Stimulated activated CD8-positive, alpha-beta memory T cell treated with anti-CD3 and anti-CD28 coated beads, Interleukin-12 subunit alpha, Interleukin-12 subunit beta, amount 100 ng/mL, for 4 hours (primary cell): ENCODE measurements at places on chromosomes 2 and 18.

DNA sequence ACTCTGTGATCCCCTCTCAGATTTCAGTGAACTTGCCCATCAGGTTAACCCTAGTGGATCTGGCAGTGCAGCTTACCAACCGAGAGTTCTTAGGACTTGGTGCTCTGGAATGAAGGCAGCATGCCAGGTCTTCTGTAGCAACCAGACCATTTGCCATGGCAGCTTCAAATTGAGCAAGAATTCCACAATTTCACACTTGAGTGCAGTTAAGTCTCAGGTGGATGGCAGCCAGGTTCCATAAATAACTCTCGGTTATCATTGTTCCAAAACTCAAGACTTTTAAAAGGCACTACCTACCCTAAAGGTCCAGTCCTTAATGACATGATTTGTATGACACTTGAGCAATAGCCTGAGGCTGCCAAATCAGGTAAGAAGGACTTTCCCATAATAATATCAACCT is 48.1 kb downstream of the GALNT3 start:
- no peak for DNase-seq

- DNase-seq: no peak
These were observed 94.7 kb upstream of the L3MBTL4 start for GRCh38 chr18:6509417-6509816.

DNA sequence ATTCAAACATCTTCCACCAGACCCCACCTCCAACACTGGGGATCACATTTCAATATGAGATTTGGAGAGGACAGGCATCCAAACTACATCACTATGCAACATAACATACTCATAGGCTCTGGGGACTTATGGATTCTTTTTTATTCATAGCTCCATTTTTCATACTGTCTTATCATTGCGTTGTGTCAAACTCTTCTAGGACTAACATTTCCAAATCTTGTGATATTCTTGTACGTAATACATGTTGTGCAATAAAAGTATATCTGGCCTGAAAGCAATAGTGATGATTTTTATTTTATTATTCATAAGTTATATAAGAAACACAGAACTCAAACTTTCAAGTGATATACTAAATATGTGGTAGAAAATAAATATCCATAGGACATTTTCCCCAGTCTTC is 60.6 kb upstream of the ACTR3 start:
- no peak for DNase-seq

GRCh38 chr18:354003-354402 is 86.2 kb upstream of the THOC1 start:
- DNase-seq: no peak

- DNase-seq: no peak
These were observed 627.6 kb upstream of the PKDCC start for GRCh38 chr2:41420219-41420618.

DNA sequence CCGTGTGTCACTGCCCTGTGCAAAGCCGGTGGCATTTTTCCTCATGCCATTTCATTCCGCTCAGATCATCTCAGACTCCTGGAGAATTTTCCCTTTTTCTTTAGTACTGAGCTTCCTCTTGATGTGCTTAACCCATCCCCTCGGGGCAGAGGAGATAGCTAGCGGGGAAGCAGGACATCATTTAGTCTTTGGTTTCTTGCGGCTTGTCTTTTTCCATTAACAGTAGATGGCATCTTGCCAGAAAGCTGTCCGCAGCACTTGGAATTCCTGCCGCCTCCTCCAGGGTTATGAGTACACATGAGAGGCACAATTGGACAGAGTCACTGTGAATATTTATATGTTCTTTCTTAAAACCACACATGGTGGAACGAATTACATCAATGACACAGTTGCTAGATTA is 226.6 kb downstream of the ALPK2 start:
- DNase-seq: no peak

DNA sequence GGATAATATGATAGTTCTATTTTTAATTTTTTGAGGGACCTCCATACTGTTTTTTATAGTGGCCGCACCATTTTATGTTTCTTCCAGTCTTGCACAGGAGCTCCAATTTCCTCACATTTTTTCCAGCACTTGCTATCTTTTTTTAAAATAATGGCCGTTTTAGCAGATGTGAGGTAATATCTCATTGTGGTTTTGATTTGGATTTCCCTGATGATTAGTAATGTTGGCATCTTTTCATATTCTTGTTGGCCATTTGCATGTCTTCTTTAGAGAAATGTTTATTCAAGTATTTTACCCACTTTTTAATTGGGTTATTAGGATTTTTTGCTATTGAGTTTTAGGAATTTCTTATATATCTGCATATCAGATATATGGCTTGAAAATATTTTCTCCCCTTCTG is 29.9 kb upstream of the NAPG start:
- DNase-seq: no peak

GRCh38 chr18:30150586-30151250 is 891.8 kb downstream of the DSC3 start:
- DNase-seq: no peak

- DNase-seq: no peak
These were observed 4.1 kb upstream of the ITPRIPL1 start for GRCh38 chr2:96320728-96321622.

DNA sequence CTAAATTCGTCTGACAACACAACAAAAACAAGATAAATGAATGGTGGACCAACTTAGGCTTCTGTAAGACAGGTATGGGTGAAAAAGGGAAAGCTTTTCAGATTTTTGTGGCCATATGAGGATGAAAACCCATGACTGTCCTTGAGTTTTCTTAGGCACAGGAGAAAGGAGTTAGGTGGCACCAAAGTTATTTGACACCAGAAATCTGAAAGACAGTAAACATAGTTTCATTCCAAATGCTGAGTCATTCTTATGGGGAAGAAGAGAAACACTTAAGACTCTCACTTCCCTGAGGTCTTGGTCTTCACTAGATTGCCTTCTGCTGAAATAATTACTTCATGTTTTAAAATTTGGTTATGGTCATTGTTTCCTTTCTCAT is 5.2 kb upstream of the GPD2 start:
- no peak for DNase-seq

DNA sequence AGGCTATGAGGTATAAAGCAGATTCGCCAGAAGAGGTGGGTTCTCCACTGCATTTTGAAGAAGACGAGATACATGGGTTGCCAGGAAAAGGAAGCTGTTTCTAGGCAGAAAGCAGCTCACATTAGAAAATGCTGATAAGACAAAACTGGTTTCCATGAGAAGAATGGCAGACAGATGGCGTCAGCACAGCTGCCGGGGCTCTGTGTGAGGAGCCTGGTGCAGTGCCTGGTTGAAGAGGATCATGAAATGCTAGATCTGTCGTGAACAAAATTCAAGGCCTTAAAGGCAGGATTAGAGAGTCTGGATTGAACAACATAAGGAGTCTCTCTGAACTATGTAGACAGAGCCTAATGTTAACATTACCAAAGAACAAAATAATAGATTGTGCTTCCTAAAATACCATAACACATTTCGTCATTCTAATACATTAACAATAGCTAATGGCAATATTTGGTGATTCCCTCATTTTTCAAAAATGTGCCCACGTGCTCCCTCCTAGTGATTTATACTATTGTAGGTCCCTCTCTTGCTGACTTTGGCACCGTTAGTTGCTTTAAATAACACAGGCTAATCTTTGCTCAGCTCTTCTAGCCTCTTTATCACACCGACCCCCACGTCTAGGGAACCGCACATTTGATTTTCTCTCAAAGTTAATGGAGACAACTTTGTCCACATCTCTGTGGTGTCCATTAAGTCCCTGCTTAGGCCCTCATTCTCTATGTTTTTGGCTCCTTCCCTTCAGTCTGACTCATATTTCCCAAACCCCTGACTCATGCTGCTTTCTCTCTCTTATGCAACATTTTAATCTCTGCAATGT is 38.2 kb downstream of the EFEMP1 start:
- DNase-seq: no peak

DNA sequence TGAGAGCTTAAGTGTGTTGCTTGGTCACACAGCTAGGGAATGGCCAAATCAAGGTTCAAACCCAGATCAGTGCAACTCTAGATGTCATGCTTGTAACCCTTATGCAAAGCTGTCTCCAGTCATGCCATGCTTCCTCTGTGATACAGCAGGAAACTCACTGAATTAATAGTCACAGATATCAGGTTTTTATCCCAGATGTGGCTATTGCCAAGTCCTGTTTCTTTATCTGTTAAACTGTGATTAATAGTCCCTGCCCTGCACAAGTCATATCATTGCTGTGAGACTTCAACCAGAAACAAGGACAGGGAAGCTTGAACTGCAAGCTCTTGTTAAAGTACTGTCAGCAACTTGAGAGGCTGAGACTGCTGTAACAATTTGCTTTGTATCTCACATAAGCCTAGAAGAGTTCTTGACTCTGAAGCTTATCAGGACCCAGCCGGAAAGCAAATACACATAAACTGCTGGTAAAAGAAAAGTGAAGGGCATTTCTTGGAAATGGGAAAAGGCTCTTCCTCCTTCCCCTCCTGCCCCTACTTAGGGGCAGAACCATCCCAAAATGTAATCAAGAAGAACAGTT is 609.0 kb downstream of the DCC start:
- DNase-seq: no peak

DNA sequence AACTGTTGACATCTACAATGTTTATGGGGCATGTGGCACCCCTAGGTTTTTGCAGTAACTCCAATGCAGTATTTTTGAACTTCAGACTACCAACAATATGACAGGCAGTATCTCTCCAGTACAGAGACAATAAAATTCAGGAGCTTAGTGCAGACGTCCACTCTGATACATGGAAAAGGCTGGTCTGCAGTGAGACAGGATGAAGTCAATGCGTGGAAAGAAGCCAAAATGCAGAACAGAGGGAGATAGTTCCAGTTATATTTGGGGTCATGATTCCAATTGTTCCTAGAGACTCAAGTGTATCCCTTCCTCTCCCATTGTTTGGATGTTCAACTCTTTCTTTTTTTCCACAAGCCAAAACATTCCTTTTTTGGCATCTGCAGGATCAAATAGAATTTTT is 18.7 kb upstream of the SMAD2 start:
- no peak for DNase-seq

- DNase-seq: no peak
These were observed 221.8 kb upstream of the OSR1 start for GRCh38 chr2:19580264-19580663.

GRCh38 chr2:6968319-6969100 is 51.3 kb downstream of the RNF144A start:
- no peak for DNase-seq

GRCh38 chr2:29920130-29920577 is 1.2 kb downstream of the ALK start:
- no peak for DNase-seq

DNA sequence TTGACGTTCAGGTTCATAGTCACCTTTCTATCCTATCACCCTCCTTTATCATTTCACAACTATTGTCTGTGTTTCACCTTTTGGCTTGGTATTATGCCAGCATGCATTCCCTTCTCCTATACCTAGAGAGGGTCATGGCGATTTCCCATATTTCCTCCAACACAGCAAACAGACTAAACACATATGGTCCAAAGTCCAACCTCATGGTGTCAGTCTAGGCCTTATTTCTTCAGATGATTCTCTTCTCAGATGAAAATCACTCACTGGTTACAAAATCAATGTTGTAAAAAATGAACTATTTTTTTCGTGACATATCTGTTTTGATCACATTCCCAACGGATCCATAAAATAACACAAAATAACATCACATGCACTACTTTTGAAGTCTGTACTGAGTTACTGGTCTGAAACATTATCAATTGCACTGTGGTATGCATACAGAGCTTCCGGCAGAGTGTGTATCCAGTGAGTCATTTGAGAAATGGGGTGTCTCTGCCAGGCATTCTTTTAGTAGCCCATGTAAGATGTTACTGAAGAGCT is 204.8 kb upstream of the GALNT5 start:
- DNase-seq: no peak

DNA sequence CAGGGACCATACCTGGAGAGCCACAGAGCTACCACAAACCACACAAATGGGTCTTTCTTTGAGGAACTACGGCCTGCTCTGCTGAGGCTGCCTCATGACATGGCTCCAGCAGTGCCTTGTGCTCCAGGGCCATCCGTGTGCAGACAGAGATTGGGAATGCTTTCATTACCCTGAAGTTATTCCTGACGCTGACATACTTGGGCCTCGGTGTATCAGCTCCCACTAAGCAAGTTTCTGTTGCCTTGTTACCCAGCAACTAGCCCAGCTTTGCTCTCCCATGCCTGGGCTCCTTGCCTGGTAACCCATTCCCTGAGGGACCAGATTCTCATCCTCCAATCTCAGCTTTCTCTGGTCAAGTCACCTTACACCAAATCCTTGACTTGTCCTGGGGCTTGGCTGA is 80.3 kb upstream of the FZD7 start:
- no peak for DNase-seq

- no peak for DNase-seq
These were observed 47.7 kb downstream of the BCL2 start for GRCh38 chr18:63271881-63272299.
